Left renal pelvis (tissue), 4 donors: ENCODE measurements at places on chromosomes 7 and 10.

- DNase-seq, result peak; percentile 36
These were observed 6.0 kb downstream of the PARD3 start for GRCh38 chr10:34808801-34809745.

DNA sequence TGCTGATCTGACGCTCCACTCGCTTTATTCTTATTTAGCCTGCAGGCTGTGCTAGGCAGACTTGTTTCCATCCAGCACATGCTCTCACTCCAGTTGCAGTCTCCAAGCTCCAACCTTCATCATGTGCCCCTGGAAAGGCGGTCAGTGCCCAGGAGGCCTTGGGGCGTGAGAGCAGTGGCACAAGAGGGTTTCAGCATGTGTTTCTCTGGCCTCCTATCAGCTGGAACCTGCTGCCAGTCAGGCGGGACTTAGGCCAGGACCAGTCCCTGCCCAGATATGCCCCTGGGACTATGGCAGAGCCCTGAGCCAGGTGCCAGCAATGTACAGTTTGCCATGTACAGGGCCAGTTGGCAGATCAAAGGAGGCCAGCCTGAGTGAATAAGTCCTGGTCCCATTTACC lies 330.2 kb upstream of the FZD1 start:
- no peak for DNase-seq

GRCh38 chr10:122782911-122783310 lies 62.7 kb downstream of the CUZD1 start:
- no peak for DNase-seq

DNA sequence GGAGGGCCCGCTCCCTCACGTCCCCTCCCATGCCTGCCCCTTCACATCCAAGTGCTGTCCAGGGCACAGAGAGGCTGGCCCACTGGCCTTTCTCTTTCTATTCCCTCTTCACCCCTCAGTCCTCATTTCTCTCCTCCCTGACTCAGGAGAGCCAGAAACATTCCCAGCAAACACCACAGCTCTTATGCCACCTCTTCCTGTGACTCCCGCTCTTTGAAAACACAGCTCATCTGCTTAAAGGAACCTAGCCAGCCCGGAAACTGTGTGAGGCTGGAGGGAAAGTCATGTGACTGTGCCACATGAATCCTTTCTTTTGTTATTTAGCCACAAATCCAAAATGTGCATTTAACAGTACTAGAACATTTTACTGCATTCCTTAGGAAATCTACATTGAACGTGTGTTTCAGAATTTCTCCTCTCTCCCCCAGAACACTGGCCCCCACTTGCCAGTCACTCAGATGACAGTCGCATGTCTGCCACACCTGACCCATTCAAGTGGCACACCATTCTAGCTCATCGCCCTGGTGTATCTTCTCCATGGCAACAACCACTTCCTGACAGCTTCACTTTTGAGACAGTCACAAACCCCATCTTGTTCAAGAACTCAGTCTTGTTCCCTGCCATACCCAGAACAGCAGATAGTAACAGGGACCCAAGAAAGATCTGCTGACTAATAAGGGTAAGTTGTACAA lies 42.8 kb downstream of the GRB10 start:
- no peak for DNase-seq

DNA sequence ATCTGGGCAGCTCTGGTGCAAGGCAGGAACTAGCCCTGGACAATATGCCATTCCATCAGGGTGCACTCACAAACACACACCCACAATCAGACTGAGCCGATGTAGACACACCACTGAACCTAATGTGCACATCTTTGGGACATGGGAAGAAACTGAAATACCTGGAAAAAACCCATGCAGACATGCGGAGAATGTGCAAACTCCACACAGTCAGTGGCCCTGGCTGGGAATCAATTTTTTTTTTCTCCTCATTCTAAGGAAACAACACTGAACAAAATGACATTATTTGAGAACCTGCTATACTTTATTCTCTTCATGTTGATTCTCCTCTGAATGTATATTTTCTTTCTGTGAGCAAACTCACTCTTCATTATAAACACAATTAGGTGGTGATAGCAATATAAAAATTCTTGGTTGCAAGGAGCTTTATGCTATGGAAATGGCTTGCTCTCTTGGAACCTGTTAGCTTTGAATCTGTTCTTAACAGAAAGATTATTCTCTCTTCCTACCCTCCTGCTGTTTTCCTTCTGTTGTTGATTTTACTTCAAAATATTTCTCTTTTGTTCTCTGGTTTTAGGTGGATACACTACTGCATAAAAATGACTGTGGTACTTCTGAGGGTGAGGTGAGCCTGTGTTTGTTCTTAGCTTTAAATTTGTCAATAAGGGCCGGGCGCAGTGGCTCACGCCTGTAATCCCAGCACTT lies 33.0 kb upstream of the MICU1 start:
- no peak for DNase-seq

DNA sequence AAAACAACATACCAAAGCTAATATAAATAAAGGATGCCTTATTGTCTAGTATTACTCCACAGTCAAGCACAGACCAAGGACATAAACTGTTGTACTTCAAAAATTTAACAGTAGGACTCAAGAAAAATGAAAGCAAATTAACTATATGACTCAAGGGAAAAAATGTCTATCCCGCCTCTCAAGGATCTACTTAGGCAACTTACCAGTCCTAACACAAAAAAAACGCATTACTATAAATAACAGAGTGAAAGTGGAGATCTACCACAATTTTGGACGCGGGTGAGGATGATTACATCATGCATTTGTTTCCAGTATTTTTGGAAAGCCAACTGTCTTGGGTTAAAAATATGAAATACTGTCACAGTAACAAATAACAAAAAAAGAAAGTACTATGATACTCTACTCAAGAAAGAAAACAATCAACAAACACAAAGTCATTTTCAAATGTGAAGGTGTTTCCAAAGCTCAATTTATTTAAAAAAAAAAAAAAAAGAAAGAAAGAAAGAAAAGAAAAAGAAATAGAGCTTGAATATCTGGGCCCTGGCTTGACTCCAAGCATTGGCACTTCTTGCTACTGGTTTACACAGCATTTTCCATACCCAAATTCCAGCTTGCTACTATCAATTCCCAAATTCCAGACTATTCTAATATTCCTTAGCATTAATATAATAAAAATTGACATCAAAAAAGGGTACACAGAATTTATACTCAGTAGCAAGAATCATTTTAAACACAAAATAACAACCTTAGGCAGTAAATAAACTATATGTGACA lies 99.4 kb downstream of the RSU1 start:
- no peak for DNase-seq

DNA sequence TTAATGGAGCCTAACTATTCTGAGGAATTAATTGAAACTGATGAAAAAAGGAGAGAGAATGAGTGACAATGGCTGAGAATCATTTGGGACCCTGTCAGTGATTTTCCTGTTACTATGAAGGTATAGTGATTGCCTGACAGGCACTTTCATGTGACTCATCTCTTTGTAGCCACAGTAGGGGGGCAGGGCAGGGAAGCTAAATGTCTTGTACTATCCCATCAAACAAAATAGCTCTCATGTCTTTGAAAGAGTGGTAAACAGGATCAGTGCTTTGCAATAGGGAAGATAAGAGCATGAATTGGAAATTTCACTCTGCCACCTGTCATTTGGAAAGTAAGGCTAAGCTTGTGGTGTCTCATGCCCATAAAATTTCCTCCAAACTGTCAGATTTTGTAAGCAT lies 94.5 kb upstream of the GSDME start:
- DNase-seq, result no peak
